ENCODE measurements at places on chromosomes 3 and 15. TPM values are rescaled to one million over a fixed set of nuclear protein-coding genes. Genes with fewer than 3 reads are reported as not detected.

GRCh38 chr3:182802413-182803390 lies 9.4 kb downstream of the ATP11B start:
- DNase-seq, result no peak

DNA sequence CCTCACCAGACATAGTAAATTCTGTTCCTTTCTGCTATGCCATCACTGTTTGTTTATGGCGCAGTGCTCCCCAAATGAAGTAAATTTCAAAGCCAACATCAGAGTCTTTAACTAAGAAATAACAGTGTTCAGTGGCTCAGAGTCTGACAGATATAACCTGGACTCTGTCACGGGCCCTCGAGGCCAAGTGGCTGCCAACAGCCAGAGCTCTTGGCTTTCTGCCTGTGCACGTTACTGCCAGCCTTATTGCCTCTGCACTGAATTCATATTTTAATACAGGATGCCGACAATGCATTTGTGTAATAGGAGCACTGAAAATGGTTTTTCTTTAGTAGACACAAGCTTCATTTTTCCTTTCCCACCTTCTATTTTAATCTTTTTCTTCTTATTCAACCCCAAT lies 219.9 kb downstream of the NLGN1 start:
- DNase-seq, result no peak

- no peak for DNase-seq
Measured at GRCh38 chr3:50559702-50560101, 7.8 kb downstream of the C3orf18 start.

- DNase-seq, result no peak
Measured at GRCh38 chr3:123067689-123068600, 1.1 kb downstream of the PDIA5 start.

DNA sequence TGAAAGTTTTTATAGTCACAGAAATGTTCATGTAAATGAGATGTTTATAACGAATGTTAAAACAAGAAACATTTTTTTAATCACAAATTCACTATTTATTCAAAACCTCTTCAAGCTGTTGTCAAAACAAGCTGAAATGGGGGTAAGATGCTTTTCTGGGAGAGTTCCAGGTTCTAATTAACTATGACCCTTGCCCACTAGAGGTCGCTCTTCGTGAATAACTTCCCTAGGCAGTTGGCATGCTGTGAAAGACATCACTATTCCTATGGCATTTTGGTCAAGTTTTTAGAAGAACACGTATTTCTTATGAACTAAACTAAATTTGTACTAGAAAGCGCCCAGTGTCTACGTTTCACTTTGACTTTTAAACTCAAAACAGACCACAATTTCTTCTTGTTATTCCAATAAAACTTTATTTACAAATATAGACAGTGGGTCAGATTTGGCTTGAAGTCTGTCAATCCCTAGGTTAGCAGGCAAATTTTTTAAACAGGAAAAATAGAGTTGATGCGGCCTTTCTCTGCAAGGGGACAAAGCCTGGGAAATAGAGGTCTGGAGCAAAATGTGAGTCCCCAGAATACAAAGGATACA lies 62.8 kb upstream of the CMTM8 start:
- peak; percentile 20 for DNase-seq

GRCh38 chr15:74202452-74203401 lies at the start of gene STRA6:
Gene STRA6, minus strand, starts transcription at chr15:74202787. Its CDS starts 520 bp downstream, at chr15:74202267.
- no peak for DNase-seq

DNA sequence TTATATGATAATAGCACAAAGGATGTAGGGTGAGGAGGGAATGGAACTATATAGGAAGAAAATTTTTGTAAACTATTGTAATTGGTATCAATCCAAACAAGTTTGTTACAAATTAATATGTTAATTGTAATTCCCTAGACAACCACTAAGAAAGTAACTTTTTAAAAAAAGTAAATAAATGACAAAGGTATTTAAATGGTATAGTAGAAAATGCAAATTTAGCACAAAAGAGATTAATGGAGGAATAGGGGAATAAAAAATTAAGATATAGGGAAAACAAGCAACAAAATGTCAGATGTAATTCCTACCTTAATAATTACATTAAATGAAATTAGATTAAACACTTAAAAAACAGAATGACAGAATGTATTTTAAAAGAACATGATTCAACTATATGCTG lies 60.3 kb downstream of the TIMP4 start:
- no peak for DNase-seq

DNA sequence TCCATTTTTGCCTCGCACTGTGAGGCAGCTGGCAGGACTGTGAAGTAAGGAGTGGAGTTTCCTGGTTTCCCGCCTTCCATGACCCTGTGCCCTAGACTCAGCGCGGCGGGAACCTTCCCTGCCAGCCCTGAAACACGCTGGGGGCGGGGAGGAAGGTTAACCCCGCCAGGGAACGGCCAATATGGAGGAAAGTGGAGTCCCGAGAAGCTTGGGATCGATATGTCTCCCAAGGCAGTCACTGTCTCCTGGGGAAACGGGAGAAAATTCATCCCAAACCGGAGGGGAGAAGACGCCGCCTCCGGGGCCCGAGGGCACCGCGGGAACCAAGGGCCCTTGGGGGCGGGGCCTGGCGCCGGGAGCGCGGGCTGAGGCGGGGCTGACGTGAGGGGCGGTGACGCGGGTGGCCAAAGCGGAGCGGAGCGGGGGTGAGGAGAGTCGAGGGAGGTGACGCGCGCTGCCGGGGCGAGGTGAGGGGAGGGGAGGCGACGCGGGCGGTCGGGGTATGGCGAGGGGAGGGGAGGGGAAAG lies at the start of gene HMCES:
Gene HMCES, plus strand, starts transcription at position 432 of the 527 bp plus-strand sequence. CDS start 863 bp downstream, outside the sequence.
- peak; percentile 95 for DNase-seq

- DNase-seq, result no peak
Measured at GRCh38 chr3:47008234-47008796, 28.8 kb downstream of the NBEAL2 start.

DNA sequence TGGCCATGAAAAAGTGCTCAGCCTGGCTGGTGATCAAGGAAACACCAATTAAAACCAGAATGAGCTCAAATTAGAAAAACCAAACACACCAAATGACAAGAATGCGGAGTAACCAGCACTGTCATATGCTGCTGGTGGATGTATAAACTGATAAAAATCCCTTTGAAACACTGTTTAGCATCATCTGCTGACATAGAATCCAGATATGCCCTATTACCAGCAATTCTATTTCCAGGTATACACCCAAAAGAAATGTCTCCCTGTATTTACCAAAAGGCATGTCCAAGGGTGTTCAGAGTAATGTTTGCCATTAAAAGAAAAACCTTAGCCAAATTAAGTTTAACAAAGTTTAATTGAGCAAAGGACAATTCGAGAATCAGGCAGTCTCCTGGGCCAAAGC lies 138.6 kb downstream of the FMN1 start:
- no peak for DNase-seq

- DNase-seq, result peak; percentile 9
Measured at GRCh38 chr3:170584585-170585007, 1.3 kb downstream of the SLC7A14 start.

DNA sequence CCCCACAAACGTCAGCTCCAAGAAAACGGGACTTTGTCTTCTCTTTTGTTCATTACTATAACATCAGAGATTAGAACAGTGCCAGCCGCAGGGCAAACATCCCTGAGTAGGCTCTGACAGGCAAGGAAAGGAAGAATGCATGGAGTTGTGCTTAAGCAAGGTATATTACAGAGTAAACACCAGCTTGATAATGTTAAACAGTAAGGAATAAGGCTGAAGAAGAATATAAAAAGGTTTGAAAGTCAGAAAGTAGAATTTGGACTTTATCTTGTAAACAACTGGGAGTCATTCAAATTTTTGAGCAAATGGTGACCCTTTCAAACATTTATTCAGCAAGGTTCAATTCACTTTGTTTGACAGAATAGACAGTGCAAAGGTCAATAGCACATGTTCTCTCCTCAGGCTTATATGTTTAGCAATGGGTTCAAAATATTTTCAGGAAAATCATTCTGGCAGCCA lies 11.0 kb downstream of the GABPB1 start:
- DNase-seq, result no peak

DNA sequence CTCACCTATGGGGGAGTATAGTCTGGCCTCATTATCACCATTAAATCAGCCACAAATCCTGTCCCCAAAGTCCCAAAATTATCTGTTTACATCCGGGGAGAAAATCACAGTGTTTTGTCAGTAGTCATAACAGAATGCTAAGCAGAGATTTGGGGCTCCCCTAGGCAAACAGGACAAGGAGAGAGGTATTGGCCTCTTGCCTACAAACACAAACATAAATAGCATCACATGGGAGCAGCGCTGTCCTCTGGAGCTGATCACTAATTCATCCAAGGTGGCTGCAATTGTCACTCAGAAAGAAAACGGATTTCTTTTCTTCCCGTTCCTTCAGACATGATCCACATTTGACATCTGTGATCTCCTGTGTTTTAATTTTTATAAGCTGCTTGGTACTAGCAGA lies 1028.1 kb downstream of the NTRK3 start:
- DNase-seq, result no peak

DNA sequence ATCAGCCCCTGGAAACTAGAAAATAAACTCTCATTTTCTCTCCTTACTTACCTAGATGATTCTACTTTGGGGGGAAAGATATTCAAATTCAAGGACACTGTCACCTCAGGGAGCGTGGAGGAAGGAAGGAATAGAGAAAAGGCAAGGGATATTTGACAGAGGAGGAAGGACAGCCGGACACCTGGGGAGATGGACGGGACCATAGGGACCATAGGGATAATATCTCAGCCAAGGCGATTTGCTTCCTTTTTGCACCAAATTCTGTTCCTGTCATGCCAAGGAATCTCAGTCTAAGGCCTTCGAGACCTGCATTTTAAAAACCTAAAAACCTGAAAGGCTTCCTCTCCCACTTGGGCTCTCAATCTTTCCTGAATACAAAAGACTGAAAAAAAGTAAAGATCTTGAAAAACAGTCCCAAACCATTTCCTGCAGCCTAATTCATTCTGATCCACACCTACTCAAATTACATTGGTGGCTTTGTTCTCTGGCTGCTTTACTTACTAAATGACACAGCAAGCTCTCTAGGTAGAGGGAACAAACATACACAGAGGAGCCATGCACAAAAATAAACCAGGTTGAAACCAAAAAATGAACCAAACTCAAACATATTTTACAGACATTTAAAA lies 73.9 kb upstream of the SLC24A5 start:
- no peak for DNase-seq

- DNase-seq, result no peak
Measured at GRCh38 chr3:136624371-136624770, 127.8 kb downstream of the STAG1 start.

DNA sequence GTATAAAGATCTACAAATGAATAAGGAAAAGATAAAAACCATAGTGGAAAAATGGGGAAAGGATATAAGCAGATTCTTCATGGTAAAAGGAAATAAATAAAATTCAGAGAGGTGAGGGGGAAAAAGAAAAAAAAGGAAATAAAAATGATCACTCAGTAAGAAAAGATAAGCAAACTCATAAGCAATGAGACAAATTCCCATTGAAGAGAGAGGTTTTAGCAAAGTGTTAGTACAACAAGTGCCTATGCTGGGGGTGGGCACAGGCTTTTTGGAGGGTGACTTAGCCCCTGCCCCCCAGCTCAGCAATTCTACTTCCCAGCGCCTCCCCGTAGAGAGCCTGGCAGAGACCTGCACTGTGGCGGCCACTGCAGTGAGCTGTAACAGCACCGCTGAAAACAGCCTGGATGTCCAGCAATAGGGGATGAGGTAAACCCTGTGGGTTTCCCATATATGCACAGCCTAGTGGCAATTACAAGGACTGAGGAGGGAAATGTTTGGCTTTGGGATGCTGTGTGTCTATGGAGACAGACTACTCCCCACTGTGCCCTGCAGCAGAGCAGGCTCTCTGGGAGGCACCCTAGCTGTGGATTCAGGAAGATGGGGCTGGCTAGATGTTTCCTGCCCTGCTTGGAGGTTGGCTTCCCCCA lies 23.7 kb upstream of the SFMBT1 start:
- DNase-seq, result no peak

- DNase-seq, result no peak
Measured at GRCh38 chr3:189419683-189420082, 211.5 kb upstream of the TP63 start.

DNA sequence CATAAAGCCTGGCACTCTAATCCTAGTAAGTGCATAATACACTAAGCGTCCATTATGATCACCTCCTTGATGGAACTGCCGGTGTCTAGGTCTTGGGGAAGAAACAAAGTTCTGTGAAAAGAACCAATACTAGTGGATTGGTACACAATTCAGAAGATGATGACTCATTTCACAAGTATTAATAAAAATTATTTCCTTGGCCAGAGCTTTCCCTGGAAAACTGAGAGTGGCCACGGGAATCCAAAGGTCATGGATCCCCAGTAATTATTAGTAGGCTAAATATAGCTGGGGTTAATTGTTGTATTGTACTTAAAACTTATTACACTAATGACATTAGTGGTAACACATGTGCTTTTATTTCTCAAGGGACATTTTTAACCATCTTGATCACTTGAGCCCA lies 808.0 kb upstream of the NR2F2 start:
- DNase-seq, result no peak

GRCh38 chr3:72593881-72594397 lies 254.3 kb downstream of the SHQ1 start:
- no peak for DNase-seq

GRCh38 chr3:43950775-43951174 lies 260.0 kb downstream of the ABHD5 start:
- DNase-seq, result no peak

DNA sequence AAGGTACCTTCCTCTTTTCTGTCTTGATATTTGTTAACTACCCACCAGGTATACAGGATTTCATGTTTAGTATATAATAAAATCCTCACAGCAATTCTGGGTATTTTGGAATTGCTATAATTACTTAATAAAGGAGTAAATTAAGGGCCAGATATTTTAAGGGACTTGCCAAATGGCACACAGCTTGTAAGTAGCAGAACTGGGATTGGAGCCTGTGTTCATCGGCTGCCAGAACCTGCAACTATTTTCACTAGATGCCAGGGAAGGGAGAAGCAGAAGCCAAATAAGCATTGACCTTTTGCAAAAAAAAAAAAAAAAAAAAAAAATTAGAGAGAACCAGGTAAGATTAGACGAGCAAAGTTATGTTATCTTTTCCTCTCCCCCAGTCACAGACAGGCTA lies 683.3 kb upstream of the CADM2 start:
- no peak for DNase-seq

GRCh38 chr3:158127250-158128219 lies 17.6 kb downstream of the RSRC1 start:
- DNase-seq, result no peak

- DNase-seq, result no peak
Measured at GRCh38 chr15:100663086-100663914, 60.9 kb downstream of the ASB7 start.

- DNase-seq, result peak; percentile 7
Measured at GRCh38 chr3:34016925-34017587, 218.6 kb downstream of the PDCD6IP start.

MOBP gene
- total RNA-seq, result not detected

CCDC39 gene
- total RNA-seq, result not detected

IQCF5 gene
- not detected for total RNA-seq

FBXW12 gene
- total RNA-seq, result not detected

BFSP2 gene
- not detected for total RNA-seq

PLA2G4D gene
- total RNA-seq, result not detected

KLHL6 gene
- 31.3 TPM for total RNA-seq

SCAANT1 gene
- not detected for total RNA-seq

TTBK2 gene
- 9.3 TPM for total RNA-seq

RAD51 gene
- total RNA-seq, result 54.3 TPM

TMEM42 gene
- total RNA-seq, result 9.1 TPM

RGMA gene
- total RNA-seq, result 0.20 TPM

SENP8 gene
- total RNA-seq, result 2.7 TPM

WDR53 gene
- total RNA-seq, result 28.8 TPM

TMEM62 gene
- total RNA-seq, result 13.2 TPM

GCHFR gene
- 19.5 TPM for total RNA-seq

MAP1A gene
- total RNA-seq, result 0.92 TPM

CFAP92 gene
- total RNA-seq, result not detected

RBMS3 gene
- 0.33 TPM for total RNA-seq
